ENCODE measurements at places on chromosomes 7 and 10.

GRCh38 chr7:36115448-36116321 is 37.4 kb upstream of the EEPD1 start:
- DNase-seq: peak; percentile 71

DNA sequence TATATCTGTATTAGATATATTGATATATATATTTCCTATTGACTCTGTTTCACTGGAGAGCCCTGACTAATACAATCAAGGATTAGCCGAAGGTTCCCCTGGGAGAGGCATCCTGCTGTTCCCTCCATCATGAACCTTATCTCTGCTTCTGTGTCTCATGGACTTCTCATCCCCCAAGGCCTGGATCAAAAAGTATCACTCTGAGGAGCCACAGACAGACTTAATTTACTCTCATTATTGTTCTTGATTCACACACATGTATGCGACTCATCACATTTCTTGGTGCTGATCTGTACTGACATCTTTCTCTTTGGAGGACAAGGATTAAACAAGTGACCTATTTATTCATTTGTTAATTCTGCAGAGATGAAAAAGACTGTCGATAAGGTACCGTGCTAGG is 550.2 kb downstream of the KCNMA1 start:
- no peak for DNase-seq

DNA sequence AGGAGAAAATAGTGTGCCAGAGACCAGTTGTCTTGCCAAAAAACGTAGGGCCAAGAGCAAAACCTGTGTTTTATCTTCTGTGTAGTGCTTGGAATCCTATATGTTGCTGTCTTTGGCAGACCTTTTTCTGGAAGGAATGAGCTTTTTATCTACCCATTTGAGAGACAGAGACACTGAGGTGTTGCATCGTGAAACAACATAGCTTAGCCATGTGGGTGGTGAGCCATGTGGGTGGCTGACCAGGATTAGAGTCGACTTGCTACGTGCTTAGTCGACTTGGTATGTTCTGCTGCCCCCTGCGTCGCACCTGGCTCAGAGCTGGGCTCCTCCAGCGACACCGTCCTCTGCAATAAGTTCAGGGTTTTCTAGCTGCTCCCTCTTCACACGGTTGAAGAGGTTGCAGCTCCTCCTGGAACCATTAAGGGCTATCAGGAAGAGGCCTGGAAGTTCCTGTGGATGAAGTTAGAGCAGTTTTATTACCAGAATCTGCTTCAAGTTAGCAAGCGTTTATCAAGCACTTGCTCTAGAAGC is 175.8 kb downstream of the SH2D4B start:
- no peak for DNase-seq

DNA sequence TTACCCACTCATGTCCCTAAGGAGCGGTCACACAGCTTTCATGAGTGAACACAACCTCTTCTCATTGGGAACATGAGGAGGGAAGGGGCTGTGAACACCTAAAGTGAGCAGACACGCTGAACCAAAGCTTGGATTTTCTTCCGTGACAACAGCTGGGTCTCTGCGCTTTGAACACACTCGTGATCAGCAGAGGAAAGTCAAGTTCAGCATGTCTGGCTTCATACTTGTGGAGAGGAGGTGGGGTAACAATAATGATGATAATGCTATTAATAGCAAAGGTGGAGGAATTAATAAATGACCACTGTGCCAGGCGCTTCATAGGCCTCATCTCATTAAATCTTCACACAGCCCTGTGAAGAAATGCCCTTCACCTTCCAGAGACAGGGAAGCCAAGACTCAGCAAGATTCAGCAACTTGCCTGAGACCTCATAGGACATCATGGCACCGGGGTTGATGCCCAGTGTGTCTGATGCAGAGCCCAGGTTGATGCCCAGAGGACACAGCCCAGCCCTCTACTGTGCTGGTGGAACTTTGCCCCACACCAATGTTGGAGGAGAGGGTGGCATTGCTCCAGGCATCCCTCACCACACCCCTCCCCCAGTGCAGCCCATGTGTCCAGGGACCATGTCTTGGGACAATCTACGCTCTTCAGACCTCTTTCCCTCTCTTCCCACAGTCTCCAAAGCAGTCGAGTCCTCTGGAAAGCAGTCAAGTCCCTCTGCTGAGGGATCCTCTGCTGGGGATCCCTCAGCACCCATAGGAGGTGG is 40.6 kb downstream of the GSDME start:
- DNase-seq: no peak

- DNase-seq: peak; percentile 89
Measured at GRCh38 chr7:28069807-28070206, 110.8 kb downstream of the JAZF1 start.

DNA sequence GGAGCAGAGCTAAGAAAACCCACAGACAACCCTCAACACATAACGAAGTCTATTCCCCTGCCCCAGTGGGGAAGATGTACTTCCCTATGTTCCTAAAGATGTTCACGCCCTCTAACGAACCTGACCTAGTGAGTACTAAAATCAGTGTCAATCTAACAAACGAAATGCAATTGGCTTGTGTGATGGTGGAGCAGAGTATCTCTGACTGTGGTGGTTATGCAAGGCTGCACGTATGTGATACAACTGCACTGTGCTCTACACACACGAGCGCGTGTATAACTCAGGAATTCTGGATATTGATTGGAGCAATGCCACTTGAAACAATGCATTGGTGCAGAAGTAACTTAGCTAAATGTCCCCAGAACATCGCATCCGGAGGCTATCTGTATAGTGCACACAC is 1.3 kb downstream of the ANKRD16 start:
- no peak for DNase-seq

- no peak for DNase-seq
Measured at GRCh38 chr10:95730233-95730632, 25.7 kb upstream of the ENTPD1 start.

DNA sequence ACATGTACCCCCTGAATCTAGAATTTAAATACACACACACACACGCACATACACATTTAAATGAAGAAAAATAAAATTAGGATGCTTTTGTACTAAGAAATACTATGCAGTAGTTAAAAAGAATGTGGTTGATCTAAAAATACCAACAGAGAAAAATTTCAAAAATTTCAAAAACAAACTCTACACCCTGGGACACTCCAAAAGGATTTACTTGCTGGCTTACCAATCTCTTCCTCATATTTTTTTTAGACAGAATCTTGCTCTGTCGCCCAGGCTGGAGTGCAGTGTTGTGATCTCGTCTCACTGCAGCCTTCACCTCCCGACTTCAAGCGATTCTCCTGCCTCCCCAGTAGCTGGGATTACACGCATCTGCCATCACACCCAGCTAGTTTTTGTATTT is 80.9 kb downstream of the HIP1 start:
- no peak for DNase-seq

- DNase-seq: no peak
Measured at GRCh38 chr7:123352973-123353372, 153.2 kb upstream of the SLC13A1 start.

DNA sequence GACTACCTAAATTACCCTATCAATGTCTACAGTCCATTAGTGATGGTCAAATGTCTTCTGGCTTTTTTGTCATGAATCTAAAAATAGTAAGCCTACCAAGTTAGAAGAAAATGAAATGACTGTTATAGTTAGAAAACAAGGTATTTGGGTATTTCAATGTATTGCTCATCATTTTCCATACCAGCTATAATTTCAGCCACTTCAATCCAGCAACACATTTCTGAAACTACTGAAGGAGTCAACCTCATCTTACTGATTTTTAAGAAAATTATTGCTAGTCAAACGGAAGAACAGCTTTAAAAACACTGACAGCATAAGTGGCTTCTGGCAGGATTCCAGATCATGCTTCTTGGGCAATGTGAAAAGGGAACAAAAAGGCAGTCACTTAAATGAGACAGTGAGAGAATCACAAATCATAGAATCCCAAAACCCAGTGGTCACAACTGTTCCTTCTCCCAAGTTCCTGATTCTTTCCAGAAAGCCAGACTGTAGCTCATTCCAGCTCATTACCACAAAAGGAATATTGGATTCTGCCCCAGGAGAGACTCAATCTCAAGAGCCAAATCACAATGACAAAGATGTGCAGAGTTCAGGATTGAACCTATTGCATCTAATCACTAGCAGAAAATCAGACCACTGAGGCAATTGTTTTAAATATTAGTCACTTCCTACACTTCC is 61.2 kb upstream of the LRRN3 start:
- no peak for DNase-seq

DNA sequence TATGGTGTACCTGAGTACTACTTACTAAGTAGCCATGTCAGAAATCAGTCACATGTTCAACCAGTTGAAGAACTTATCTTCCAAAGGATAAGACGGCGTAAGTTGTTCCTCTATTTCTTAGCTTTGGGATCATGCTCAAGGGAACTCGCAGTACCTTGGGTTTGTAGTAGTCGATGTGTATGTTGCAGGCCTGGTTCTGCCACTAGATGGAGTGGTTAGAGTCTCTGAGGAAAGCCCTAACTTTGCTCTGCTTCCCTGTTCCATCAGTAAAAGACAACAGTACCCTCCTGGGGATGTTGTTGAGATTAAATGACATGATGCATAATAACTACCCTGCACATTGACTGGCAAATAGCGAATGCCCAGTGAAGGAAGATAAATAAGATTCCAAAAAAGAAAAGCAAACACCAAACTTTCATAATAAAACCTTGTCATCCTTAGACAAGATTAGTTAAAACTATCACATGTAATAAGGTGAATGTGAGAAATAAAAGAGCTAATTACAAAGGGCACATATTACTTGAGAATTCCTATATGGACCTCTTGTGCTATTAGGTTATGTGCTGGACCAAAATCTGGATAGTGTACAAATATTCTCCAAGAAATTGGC is 165.9 kb downstream of the ABCA13 start:
- DNase-seq: no peak

- DNase-seq: no peak
Measured at GRCh38 chr10:32232378-32232777, 114.6 kb downstream of the EPC1 start.

DNA sequence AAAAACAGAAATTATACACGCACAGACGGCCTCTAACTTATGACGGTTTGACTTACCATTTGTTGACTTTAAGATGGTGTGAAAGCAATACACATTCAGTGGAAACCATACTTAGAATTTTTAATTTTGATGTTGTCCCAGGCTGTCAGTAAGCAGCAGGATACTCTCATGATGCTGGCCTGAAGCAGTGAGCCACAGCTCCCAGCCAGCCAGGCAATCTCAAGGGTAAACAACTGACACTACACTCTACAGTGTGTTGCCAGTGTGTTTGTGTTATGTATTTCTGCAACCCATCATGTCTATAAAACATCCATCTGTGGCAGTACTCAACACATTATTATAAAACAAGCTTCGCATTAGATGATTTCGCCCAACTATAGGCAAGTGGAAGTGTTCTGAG is 747.5 kb downstream of the NRG3 start:
- no peak for DNase-seq

GRCh38 chr10:63265222-63265617 is 132.1 kb downstream of the NRBF2 start:
- DNase-seq: no peak

GRCh38 chr7:38191791-38192190 is 13.7 kb downstream of the STARD3NL start:
- DNase-seq: no peak

DNA sequence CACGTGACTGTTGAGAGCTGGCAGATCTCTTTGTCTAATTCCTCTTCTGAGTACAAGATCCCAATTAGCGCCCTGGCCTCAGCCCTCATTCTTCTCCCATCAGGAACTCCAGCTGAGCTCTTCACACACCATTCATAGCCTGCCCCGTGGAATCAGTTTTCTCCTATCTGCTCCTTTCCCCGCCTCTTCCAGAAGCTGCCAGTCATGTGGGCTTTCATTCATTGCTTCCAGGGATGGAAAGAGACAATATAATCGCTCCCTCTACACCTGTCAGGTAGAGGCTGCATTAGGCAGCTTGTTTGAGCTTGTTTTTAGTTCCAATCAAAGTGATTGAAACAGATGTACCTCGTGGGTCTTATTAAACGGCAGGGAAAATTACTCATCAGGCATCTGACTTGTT is 515.8 kb downstream of the TYW1 start:
- DNase-seq: no peak

DNA sequence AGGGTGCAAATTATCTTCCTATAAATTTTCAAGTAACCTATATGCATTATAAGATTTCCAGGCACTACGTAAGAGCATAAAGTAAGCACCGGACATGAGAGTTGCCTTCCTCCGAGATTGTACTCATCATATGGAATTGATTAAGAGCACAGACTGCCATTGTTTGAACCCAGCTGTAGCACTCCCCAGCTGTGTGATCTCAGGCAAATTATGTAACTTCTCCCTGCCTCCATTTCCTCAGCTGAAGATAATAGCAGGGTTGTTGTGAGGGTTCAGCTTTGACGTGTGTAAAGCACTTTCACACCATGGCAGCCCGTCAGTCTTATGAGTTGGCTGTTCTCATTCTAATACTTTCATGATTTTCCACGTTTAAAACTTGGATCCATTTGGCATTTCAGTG is 122.6 kb downstream of the ITIH5 start:
- no peak for DNase-seq

DNA sequence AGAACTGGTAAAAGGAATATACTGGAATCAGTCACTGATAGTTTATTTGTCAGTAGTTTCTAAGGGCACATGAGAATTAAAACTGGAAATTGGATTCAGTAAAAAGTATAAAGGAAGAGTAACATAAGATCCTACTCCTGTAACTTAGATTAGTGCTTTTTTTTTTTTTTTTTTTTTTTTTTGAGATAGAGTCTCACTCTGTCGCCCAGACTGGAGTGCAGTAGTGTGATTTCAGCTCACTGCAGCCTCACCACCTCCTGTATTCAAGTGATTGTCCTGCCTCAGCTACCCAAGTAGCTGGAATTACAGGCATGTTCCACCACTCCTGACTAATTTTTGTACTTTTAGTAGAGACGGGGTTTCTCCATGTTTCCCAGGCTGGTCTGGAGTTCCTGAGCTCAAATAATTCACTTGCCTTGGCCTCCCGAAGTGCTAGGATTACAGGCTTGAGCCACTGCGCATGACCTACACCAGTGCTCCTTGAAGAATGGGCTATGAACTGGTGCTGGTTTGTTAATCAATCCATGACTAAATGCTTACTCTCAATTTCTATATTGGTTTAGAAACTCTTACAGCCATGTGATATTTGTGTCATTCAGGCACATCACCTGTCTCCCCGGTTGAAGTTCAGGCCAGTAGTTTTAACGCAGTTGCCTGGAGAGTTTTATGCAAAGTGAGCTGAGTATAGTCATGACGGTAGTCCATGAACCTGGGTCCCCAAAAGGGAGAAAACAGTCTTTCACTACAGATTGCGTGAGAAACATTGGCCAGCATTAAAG is 65.0 kb downstream of the ZEB1 start:
- DNase-seq: no peak

GRCh38 chr7:20151708-20152456 is 65.3 kb downstream of the MACC1 start:
- no peak for DNase-seq

DNA sequence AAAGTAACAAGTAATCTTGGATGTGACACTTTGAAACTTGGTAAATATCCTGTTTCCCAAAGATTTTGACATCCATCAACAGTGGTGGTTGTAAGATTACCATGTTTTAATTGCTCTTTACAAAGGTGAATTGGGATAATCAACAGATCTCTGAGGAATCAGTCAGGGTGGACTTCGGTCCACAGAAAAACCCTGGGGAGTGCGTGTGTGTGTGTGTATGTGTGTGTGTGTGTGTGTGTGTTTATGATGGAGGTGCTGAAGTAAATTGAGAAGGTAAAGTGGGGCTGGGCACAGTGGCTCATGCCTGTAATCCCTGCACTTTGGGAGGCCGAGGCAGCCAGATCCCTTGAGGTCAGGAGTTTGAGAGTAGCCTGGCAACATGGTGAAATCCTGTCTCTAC is 12.0 kb upstream of the AUTS2 start:
- DNase-seq: no peak

- DNase-seq: no peak
Measured at GRCh38 chr10:31694929-31695837, 233.4 kb downstream of the ARHGAP12 start.

Measured in AG09319 (cell line).